ENCODE measurements at places on chromosomes 3 and 15.

GRCh38 chr3:123724306-123724705 is 139.5 kb upstream of the HACD2 start:
- no peak for DNase-seq

GRCh38 chr15:32893421-32893820 is 175.6 kb downstream of the GREM1 start:
- no peak for DNase-seq

GRCh38 chr3:34828847-34829246 is 810.5 kb upstream of the ARPP21 start:
- DNase-seq = no peak

DNA sequence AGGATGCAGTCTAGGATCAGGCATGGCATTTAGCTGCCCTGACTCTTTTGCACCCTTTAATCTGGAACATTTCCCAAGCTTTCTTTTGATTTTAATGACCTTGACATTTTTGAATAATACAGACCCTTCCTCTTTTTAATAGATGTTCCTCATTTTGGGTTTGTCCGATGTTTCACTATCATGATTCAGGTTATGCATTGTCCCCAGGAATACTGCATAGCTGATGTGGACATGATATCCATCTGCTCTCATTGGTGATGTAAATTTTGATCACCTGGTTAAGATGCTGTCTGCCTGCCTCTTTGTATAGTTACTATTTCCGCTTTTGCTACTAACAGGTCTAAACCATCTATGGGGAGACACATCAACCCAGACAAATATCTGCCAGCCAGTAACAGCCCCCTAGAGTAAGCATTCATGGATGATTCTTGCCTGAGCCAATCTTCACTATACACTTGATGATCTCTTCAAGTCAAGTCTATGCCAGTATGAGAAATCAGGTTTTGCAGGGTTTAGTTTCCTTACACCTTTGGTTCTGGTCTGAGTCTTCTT is 50.6 kb upstream of the ULK4 start:
- no peak for DNase-seq

- no peak for DNase-seq
Observed at GRCh38 chr3:137990427-137990826, 19.5 kb upstream of the CLDN18 start.

Data from stimulated activated CD8-positive, alpha-beta memory T cell treated with anti-CD3 and anti-CD28 coated beads, Interleukin-7, amount 100 ng/mL, for 1 hour (primary cell).